ENCODE measurements at places on chromosomes 16 and 17.

DNA sequence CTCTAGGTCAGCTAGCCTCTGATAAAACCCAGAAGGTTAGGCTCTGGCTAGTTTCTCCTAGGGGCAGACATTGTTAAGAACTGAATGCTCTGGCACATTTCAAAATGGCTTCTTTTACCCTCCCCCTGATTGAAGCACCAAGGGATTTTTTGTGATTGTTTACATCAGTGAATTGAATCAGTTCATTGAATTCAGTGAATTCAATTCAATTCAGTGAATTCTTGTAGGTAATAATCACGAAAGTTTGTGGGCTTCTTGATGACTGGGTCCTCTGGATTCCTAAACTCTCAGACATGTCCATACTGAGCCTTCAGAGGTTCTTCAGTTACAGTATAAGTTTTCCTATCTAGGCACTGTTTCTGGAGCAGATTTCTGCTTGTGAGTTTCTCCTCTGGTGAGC is 135.2 kb upstream of the ELAC2 start:
- no peak for DNase-seq

DNA sequence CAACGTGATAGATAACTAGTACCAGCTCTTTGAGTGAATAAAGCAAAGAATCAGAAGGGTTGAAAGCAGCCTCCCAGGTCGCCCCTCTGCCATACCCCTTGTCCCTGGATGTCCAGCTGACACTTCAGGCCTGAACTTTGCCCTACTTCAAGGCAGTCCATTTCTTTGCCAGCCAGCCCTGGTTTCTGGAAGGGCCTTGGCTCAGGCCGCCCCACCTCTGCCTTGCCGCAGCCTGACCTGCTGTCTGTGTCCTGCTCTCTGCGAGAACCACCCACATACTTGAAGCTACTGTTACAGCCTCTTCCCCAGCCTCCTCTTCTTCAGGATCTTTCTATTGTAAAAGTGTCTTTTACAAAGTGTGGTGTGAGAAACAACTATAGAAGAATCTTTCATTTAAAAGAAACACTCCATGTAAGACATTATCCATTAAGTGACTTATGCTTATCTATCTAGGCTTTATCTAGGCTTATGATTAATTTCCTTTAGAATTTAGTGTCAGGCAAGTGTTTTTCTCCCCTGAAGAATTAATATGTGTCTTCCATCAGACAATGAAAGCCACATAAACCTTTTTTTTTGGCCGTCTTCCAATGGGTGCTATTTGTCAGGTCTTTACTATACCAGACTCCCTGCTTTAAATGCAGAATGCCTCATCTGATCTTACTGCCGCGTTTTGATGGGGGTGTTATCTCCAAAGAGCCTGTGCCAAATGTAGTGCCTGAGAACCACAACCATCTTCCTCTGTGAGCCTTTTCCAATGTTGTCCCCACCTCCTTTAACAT is 133.9 kb downstream of the SOCS1 start:
- no peak for DNase-seq

DNA sequence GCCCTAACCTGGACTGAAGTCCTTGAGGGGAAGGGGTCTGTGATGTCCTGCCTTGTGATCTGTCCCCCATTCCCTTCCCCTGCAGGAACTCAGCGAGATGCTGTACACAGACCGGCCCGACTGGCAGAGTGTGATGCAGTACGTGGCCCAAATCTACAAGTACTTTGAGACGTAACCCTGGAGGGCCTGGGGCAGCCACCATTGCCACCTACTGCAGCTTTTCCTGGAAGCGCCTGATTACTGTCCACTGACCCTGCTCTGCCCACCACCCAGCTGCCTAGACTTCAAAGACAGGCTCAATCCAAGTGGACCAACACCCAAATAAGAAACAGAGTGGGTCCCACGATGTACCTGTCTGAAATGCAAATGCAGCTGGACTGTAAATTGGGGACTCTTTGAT is 153.4 kb downstream of the LGALS9B start:
- DNase-seq = no peak

GRCh38 chr16:27704252-27704651 is 154.3 kb downstream of the KATNIP start:
- DNase-seq = no peak

DNA sequence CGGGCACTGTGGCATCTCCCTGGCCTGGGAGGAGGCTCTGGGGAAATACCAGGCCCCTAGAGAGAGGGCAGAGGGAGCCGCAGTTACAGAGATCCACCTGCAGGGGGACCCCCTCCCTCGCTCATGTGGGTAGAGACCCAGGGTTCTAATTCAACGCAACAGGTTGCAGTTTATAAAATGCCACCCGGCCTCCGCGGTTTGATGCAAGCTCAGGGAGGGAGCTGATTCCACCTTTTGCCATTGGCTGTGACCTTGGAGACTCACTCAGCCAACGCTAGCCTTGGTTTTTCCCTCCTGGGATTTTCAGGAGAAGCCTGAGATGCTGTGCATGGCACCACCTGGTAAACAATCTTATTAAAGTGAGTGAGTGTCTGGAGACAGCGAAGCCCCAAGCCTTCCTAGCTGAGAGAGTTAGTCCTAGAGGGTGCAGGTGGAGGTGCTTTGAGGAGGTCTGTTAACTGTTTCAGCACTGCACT is 12.1 kb downstream of the TTLL6 start:
- DNase-seq = peak; percentile 53

Measured in CD4-positive, alpha-beta T cell treated with Interleukin-15 for 1 hour (primary cell).